ENCODE measurements at places on chromosomes 11 and 22. TPM values are rescaled to one million over a fixed set of nuclear protein-coding genes. Genes with fewer than 3 reads are reported as not detected.

- no peak for DNase-seq
Measured at GRCh38 chr11:121367001-121367843, 74.7 kb downstream of the SC5D start.

The FAM76B gene
- 16.1 TPM for polyA plus RNA-seq

GRCh38 chr22:49685116-49685515 is 142.6 kb downstream of the BRD1 start:
- no peak for DNase-seq

- DNase-seq = peak; percentile 81
Measured at GRCh38 chr11:47565340-47566148, at the start of gene PTPMT1. PTPMT1 (plus strand) TSS chr11:47565599; CDS start chr11:47565623, 24 bp downstream.

GRCh38 chr11:111851636-111852035 is 19.7 kb downstream of the ALG9 start:
- no peak for DNase-seq

- no peak for DNase-seq
Measured at GRCh38 chr11:72629266-72629665, 45.0 kb downstream of the PDE2A start.

The SLC17A6 gene
- polyA plus RNA-seq = not detected

DNA sequence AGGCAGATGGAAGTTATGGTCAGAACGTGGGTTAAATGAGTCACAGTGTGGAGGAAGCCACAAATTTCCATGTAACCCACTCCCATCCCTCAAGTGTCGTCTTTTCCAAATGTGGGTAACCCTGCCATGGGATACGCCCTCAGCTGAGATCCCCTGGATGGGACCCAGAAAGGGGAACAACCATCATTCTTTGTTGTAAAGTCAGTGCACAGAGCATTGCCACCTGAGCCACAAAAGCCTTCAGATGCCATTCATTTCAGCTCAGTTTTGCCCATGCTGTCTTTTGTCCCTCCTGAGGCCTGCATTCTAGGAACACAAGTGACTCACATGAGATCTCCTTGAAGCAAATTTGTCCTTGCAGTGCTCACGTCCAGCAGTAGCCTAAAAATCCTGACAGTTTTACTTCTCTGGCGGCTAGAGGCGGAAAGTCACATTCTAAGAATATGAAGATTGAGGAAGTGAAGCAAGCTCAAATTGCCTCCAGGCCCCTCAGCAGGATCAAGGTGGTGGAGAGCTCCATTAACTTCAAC is 30.6 kb downstream of the MMP13 start:
- peak; percentile 36 for DNase-seq

- no peak for DNase-seq
Measured at GRCh38 chr22:48488149-48488551, 1339.5 kb downstream of the BRD1 start.

DNA sequence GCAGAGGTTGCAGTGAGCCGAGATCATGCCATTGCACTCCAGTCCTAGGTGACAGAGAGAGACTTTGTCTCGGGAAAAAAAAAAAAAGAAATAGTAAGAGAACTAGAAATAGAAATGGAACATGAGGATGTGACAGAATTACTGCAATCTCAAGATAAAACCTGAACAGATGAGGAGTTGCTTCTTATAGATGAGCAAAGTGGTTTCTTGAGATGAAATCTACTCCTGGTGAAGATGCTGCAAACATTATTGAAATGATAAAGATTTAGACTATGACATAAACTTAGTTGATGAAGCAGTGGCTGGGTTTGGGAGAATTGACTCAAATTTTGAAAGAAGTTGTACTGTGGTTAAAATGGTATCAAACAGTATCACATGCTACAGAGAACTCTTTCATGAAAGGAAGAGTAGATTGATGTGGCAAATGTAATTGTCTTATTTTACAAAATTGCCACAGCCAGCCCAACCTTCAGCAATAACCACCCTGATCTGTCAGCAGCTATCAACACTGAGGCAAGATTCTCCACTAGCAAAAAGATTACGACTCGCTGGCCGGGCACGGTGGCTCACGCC is 13.7 kb downstream of the XNDC1N start:
- DNase-seq = no peak

DNA sequence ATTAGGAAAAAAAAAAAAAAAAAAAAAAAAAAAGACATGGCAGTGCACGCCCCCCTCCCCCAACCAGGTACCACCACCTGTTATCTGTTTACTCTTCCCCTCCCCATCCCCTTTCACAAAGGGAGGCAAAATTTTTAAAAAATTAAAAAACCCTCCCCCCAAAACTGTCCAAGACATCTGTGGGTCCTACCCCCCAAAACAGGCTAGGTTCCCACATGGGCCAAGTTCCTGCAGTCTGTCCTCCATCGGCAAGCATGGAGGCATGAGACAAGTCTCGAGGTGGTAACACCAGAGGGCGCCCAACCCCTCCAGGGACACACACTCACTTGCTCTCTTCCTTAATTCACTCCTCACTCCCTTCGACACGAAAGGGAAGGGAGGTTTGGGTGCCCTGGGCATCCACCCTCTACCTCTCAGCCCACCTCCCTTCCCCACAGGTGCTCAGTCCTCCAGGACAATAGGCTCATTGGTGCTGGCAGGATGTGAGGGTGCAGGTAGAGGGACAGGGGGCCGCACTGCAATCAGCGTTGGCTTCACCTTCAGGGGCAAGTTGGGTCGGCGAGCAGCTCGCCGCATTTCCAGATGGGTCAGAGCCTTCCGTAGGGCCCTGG is 2.2 kb upstream of the TUT1 start:
- peak; percentile 87 for DNase-seq

DNA sequence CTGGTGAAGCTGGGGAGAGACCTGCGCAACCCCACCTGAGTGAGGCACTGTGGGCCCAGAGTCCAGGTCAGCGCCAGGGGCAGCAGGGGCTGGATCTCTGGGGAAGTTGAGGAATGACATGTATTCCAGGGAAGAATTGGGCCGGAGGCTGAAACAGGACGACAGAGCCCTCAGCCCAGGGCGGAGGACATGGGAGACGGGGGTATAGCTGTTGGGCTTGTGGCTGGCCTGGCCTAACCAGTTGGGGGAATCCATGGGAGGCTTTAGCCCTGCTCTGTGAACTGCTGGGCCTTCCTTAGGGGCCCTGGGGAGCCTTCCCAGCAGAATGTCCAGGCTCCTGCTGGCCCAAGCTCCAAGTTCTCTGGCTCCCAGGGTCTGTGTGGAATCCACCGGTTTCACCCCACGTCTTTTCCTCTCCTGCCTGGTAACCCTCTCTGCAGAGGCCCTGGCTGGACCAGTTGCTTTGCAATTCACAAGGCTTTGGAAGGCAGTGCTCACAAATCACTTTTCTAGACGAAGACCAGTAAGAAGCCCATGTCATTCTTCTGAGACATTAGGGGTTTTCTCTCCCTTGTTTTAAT is 50.4 kb upstream of the KCNQ1OT1 start:
- DNase-seq = no peak

- DNase-seq = no peak
Measured at GRCh38 chr22:36301851-36302250, 48.9 kb downstream of the APOL1 start.

GRCh38 chr11:95450547-95451123 is 219.6 kb upstream of the SESN3 start:
- no peak for DNase-seq

GRCh38 chr11:36097219-36097650 is 153.4 kb downstream of the LDLRAD3 start:
- DNase-seq = no peak

- no peak for DNase-seq
Measured at GRCh38 chr11:93481279-93481678, 61.9 kb downstream of the SMCO4 start.

- no peak for DNase-seq
Measured at GRCh38 chr11:131504199-131504949, 134.0 kb downstream of the NTM start.

DNA sequence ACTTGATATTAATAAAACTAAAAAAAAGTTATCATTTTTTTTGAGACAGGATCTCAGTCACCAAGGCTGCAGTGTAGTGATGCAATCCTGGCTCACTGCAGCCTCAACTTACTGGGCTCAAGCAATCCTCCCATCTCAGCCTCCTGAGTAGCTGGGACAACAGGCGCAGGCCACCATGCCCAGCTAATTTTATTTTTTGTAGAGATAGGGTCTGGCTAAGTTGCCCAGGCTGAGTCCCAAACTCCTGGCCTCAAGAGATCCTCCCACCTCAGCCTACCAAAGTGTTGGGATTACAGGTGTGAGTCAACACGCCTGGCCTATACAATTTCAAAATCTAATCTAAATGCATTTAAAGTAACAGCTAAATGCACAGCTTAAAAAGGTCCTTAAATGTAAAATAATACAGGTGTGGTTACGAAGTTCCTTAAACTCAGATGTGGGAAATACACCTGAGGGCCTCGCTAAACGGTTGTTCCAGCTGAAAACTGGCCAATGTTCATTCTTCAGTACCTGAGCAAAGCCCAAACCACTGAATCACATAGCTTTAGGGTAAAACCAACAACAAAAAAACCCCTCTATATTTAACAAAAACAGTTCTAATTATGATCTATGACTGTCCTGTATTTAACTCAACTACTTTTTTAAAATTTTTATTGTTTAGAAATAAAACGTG is 11.8 kb downstream of the NAP1L4 start:
- DNase-seq = no peak

DNA sequence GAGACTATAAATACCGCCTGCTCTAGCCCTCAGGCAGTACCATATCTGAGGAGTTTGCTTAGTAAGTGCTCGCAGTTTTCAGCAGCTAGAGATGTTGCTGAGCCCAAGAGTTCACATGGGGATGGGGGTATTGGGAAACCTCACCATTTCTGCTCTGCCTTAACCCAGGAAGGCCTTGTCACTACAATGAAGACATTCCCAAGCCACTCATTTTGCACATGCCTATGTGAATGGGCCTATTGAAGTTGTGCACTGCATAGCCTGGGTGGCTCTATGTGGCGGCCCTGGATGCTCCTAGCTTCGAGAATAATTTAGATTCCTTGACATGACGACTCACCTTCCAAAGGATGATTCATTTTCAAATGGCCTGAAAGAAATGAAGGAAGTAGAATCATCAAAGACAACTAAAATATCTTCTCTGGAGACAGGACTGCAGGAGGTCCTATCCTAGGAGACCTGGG is 163.4 kb downstream of the ADAMTS15 start:
- DNase-seq = no peak

DNA sequence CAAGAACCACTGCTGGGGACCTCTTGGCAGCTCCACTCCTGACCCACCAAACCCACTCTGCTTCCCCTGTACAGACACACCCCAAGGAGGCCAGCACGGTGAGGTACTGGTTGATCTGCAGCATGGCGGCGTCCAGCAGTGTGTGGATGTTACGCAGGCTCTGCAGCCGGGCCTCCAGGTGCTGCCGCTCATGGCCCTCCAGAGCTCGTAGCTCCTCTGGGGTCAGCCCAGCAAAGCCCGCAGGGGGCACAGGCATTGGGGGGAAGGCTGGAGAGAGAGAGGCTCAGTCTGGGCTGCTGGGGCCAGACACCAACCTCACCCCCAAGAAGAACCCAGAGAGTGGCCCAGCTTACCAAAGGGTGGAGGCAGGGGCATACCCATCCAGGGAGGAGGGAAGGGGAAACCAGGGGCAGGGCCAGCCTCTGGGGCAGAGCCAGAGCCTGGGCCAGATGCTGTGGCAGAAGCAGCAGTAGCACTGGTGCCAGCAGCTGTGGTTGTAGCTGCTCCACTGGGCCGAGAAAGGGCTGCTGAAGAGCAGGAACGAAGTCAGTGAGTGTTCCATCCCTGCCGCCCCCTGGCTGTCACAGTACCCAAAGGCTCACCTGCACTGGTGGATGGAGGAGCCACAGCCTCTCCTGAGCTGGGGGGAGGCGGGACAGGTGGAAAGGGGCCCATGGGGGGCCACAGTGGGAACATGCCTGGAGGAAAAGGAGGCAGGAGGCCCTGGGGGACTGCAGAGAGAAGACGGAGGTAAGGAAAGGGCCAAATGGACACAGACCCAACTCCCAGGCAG is 4.5 kb downstream of the SYVN1 start:
- DNase-seq = no peak

GRCh38 chr11:125165111-125165842 is 726 bp downstream of the PKNOX2 start:
- DNase-seq = peak; percentile 47

The CARD18 gene
- polyA plus RNA-seq = not detected

The OR8H2 gene
- not detected for polyA plus RNA-seq

GRCh38 chr22:47401976-47402770 is 639.7 kb downstream of the TBC1D22A start:
- no peak for DNase-seq

GRCh38 chr11:122977470-122978298 is 4.0 kb downstream of the BSX start:
- no peak for DNase-seq

DNA sequence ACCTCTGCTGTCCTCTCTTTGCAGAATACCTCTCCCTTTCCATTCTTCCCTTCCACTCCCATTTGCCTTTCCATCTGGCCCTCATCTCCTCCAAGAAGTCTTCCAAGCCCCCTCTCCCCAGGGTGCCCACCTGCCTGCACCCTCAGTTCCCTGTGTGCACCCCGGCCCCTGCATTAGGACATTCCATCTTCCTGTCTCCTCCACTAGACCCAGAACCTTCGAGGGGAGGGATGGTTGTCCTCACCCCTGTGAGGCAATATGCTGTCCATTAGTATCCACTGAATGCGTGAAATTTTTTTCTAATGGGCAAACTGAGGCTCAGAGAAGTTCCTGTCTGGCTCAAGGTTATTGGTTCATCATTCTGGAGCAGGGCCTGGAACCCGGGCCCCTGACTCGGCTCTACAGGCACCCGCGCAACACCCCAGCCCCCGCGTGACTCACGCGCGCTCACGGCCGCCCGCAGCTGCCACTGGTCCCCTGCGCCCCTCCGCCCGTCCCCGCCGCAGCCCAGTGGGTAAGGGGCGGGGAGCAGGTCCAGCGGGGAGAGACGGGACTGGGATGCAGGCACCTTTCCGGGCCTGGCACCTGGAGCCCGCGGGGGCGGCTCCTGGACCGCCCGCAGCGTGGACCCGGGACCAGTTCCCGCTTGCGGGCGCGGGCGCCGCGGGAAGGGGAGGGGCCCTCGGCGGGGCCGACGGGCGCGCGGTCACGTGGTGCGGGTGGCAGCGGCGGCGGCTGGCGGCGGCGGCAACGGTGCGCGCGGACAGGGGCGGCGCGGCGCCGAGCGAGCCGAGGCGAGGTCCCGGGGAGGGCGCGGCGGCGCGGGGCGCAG is 7.0 kb downstream of the SEPTIN3 start:
- DNase-seq = peak; percentile 31

The KCNJ4 gene
- 0.56 TPM for polyA plus RNA-seq

DNA sequence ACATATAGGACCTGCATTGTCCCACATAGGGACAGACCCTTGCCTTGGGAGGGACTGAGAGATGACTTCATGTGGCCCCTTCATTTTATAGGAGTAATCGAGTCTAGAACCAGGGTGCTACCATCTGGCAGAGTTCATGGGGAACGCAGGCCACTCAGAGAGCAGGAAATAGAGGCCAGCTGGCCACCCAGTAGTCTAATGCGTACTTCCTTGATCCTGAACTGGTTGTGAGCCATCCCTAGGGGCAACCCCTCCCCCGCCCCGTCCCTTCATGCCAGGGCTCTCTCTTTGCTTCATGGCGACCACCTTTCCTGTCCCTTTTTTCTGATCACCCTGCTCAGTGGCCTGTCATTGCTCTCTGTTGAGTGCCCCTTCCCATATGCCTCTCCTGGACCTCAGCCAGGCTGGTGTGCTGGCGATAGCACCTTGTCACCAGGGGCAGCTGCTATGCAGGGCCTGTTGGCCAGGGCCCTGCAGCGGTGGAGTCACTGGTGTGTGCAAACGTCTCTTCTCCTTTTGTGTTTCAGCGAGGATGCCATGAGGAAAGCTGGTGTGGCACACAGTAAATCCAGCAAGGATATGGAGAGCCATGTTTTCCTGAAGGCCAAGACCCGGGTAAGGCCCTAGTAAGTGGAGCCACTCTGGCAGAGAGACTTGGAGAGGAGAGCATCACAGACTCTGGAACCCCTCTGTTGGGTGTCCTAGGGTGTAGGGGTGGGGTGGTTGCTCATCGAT is 29.3 kb downstream of the MED15 start:
- no peak for DNase-seq

The CCDC73 gene
- 0.27 TPM for polyA plus RNA-seq

- DNase-seq = no peak
Measured at GRCh38 chr11:2209370-2209801, 37.8 kb upstream of the TH start.

All from adrenal gland (tissue), 19 donors.